Stimulated activated CD8-positive, alpha-beta memory T cell treated with anti-CD3 and anti-CD28 coated beads, Interleukin-12 subunit alpha, Interleukin-12 subunit beta, amount 100 ng/mL, for 1 hour (primary cell): ENCODE measurements at places on chromosomes 11 and 22.

DNA sequence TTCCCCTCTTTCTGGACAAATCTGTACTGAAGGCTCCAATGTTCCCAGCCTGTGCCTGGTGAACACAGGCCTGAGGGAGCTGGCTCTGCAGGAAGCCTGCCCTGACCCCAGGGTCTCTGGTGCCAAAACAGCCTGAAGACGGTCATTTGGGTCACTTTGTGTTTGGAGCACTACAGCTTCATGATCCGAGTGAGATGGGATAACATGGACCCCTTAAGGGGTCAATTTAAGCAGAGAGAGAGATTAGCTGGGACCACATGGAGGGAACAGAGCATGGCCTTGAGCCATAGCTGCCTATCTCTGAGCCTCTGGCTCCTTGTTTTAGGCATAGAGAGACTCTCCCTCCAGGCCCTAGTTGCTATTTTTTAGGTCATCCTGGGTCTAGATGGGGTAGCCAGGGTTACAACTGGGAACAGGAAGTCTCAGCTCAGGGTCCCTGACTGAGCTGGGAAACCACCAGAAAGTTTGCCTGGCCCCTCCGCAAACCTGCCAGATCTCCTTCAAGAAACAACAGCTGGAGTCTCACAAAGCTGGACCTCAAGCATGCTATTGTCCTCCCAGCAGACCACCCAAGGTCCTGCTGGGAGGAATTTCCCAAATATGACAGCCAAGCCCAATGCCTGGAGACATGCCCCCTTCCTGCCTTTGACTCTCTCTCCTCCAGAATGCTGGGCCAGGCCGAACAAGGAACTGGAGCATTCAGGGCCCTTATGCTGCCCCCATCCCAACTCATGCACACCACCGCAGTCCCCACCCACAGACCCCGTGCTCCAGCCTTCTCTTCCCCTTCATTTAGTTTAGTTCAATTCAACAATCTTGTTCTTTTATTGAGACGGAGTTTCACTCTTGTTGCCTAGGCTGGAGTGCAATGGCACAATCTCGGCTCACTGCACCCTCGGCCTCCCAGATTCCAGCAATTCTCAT, 4.0 kb downstream of the SLCO2B1 start:
- DNase-seq = no peak

DNA sequence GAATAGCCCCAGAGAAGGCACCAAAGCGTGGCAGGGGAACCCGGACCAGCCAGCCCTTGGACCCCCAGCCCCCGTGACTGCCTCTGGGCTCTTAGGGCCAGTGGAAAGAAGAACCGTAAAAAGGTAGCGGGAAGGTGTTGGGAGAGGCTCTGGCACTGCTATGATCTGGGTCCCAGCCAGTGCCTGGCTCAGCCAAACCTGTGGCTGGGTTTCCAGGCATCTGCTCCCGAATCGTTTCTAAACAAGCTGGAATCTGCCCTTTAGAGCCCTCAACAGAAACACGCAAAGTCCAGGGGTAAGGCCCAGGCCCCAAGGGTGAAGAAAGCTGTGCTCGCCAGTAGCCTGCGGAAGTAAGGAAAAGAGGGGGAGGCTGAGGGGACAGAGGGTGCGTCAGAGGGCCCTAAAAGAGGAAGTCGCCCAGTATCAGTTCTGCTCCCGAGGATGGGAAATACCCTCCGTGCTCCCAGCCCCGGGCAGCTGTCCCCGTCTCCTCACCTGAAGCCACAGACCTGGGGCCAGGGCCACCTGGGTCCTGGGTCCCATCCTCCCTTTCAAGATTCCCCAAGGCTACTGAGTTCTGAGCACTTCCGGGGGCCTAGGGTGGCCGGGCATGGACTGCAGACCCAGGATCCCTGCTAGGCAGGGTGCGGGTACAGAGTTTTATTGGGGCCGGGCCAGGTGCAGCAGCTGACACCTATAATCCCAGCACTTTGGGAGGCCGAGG, 24.7 kb downstream of the IL10RA start:
- no peak for DNase-seq

DNA sequence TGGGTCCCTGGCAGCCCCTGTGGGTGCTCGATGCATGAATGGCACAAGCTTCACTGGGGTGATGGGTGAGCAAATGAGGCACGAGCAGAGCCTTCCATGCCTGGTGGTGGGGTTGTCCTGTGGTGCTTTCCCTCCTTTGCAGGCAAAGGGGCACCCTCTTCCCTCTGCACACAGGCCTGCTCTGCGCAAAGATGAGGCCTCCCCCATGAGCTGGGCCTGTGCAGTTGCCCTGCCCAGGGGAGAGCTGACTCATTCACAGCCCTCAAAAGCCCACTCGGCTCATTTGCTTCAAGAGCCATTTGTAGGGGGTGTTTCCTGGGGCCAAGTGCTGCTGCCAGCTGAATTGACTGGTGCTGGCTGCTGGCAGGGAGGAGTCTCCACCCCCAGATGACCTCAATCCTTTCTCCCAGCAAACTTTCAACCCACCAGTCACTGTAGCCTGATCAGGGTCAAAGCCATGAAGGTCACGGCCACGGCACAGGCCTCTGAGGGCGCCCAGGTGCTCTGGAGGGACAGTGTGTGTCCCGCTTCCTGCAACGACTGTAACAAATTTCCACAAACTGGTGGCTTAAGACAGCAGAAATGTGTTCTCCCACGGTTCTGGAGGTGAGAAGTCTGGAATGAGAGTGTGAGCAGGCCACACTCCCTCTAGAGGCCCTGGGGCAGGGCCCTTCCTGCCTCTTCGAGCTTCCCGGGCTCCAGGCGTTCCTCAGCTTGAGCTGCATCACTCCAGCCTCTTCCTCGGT, 48.8 kb upstream of the ANO1 start:
- no peak for DNase-seq

GRCh38 chr22:29048822-29049654, 12.6 kb downstream of the C22orf31 start:
- DNase-seq = no peak

- no peak for DNase-seq
Observed at GRCh38 chr11:37533087-37533486, 935.1 kb upstream of the RAG2 start.

- DNase-seq = no peak
Observed at GRCh38 chr22:43777286-43777685, 34.8 kb downstream of the EFCAB6 start.

DNA sequence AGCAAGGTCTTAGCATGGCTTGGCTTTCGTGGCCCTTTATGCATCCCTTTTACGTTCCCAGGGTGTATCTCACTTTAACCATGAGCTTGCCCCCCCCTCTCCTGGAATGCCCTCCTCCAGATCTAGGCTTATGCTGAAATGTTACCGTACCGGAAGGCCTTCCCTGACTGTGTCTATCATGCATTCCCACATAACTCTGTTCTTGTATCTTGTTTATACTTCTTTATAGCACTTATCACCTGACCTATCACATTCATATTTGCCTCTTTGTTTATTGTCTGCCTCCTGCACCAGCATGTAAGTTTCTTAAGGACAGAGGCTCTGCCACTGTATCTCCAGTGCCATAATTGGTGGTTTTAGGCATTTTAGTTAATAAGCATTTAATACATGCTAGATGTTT, 38.9 kb downstream of the PPFIBP2 start:
- DNase-seq = no peak
